Body of pancreas (tissue), 4 donors: ENCODE measurements at places on chromosomes 5 and 9.

GRCh38 chr9:121783111-121783510 is 131.7 kb downstream of the DAB2IP start:
- DNase-seq: no peak

GRCh38 chr5:6761333-6761732 is 48.1 kb downstream of the TENT4A start:
- DNase-seq: no peak

DNA sequence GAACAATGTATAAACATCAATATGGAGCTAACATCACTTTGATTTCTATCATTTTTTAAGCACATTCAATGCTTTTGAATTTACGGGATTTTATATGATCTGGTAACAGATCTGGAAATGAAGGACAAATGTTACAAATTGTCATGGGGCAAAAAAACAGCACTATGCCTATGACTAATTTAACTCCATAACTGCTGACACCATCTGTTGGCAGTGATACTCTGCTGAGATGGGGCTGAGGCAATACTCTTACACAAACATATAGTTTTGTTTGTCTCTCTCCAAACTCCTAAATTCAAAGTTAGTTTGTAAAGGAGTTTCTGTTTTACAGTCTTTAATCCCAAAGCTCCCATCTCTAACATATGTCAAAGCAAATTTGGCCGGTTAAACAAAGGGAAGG is 132.5 kb upstream of the FER start:
- DNase-seq: no peak

GRCh38 chr9:121865884-121866283 is 214.4 kb downstream of the DAB2IP start:
- DNase-seq: no peak

DNA sequence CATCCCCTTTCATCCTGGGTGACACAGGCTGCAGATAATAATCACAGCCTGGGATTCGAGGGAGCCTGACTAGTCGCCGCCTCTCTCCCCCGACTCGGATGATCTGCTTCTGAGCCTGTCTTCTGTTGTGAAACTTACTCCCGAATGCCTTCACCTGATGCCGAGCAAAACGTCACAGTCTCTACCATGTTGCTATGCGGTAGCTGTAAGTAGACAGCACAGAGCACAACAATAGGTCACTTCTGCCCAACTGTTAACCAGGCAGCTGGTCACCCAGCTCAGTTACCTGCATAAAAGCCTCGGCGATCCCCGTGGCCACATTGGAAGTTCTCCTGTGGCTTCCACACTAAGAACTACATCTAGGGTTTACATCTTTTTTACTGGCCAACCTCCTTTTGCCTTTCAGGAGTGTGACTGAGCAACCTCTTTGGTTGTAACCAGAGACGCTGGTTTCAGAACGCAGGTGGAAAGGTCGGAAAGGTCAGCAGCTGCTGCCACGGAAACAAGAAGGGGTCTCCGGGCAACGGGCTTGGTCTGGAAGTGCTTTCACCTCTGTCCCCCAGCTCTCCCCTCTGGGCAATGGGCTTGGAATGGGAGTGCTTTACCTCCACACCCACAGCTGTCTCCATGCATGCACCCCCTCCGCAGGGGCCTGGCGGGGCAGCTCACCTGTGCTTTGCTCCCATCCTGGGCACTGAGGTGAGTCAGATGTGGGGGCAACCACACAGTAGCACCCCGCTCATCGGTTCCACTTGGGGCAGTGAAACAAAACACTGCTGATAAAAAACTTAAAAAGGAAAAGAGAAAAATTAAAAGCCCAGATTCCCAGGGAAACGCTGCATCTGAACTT is 7.6 kb upstream of the PPP1R26 start:
- DNase-seq: no peak

DNA sequence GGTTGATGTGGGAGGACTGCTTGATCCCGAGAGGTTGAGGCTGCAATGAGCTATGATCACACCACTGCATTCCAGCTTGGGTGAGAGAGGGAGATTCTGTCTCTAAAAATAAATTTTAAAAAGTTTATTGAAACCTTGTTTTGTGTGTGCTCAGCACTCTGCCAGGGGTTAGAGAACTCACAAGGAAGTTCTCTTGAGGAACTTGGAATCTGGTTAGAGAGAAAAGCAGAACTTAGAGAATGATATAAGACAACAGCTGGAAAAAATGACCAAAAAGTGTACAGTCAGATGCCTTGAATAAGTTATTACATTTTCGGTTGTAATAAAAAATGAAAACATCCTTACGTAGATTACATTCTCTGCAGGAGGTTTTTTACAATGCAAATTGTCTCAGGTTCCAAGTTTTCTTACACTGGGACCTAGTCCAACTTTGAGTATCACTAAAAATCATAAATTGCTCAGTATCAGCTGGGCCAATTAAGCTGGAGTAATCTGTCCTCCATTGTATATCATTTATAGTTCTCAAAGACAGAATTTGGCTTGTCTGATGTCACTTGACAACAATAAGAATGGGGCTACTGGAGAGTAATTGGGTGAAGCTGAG is 21.7 kb upstream of the TENT2 start:
- DNase-seq: peak; percentile 6
